ENCODE measurements at places on chromosomes 13 and 19.

GRCh38 chr13:97540696-97541095 lies 106.7 kb downstream of the RAP2A start:
- no peak for DNase-seq

GRCh38 chr19:51147663-51148062 lies 5.6 kb downstream of the SIGLEC7 start:
- DNase-seq, result no peak

GRCh38 chr19:43847246-43847645 lies 20.1 kb downstream of the ZNF283 start:
- no peak for DNase-seq

DNA sequence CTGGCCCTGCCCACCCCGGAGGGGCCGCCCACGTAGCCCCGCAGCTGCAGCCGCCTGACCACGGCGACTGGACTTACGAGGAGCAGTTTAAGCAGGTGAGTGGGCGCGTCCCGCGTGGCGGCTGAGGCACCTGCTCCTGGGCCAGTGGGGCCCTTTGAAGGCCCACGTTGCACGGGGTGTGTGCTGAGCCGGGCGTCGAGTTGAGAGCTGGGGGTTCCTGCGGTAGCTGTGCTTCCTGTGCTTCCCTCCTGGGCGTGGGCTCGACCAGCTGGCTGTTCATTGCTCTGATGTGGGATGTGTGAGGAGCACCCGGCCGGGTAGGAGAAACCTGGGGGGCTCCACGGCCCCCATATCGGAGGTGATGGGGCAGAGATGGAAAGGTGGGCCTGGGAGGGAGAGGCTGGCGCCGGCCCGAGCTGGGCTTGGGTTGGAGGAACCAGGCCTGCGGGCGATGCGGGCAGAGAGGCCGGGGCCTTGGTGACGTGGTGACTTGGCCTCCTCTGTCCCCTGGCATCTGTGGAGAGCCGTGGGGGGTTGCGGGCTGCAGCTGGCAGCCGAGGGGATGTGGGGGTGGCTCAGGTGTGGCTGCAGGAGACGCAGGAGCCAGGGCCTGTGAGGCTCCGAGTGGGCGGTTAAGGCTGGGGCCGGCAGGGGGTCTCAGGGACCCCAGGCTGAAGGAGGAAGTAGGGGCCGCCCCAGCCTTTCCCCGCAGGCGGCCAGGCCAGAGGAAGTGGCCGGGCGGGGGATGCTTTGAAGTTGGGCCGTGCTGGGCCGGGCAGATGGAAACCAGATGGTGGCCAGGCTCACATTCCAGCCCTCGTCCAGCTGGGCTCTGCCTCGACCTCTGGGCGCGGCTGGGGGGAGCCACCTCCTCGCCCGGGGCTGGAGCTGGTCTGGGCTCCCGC lies 7.1 kb downstream of the ARID3A start:
- no peak for DNase-seq

- DNase-seq, result no peak
Observed at GRCh38 chr13:106753251-106753650, 185.3 kb upstream of the ARGLU1 start.

- DNase-seq, result no peak
Observed at GRCh38 chr13:94236872-94237271, 242.6 kb downstream of the DCT start.

Measured in NCI-H1092 (cell line).